ENCODE measurements at places on chromosomes 11 and 22. TPM values are rescaled to one million over a fixed set of nuclear protein-coding genes. Genes with fewer than 3 reads are reported as not detected.

The SMTNL1 gene
- not detected for total RNA-seq

The DLG2 gene
- total RNA-seq, result 1.8 TPM

The OR51B2 gene
- not detected for total RNA-seq

The VSIG2 gene
- not detected for total RNA-seq

The MCM5 gene
- 72.5 TPM for total RNA-seq

The RIN1 gene
- 45.2 TPM for total RNA-seq

DNA sequence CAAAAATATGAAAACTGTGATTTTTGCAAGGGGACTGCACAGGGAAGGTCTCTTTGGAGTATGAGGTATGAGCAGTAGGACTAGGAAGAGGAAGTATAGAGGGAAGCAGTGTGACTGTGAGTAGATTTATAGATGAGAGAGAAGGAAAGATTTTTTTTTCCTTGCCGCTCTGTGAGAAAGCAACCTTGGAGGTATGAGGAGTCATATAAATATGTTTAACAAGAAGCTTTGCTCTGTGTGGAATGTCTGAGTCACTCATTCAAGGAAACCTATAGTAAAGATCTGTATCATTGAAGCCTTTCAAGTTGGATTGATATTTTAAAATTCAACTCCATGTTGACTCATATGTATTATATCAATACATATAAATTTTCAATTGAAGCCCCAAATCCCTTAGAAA is 26.2 kb downstream of the DNHD1 start:
- peak; percentile 52 for DNase-seq

DNA sequence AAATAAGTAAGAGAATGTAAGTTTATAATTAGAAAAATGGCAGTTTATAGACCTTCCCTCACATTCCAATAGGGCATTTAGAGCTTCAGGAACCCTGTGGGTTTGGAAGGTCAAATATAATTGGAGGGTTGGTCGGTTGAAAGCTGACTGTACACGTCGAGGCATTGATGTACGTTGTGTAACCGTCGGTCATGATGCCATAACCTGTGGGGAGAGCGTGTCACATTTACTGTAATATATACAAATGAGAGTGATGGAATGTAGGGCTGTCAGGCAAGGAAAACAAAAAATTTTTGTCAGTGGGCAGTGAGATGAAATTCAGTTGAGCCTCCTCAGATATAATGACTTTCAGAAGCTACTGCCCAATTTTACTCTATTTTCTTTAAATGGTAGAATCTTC is 88.5 kb downstream of the ARL14EP start:
- no peak for DNase-seq

GRCh38 chr11:61701242-61701886 is 21.2 kb downstream of the DAGLA start:
- no peak for DNase-seq

- DNase-seq, result no peak
Observed at GRCh38 chr11:42054351-42054900, 595.0 kb upstream of the LRRC4C start.

- DNase-seq, result no peak
Observed at GRCh38 chr11:11973866-11974265, 34.6 kb downstream of the DKK3 start.

DNA sequence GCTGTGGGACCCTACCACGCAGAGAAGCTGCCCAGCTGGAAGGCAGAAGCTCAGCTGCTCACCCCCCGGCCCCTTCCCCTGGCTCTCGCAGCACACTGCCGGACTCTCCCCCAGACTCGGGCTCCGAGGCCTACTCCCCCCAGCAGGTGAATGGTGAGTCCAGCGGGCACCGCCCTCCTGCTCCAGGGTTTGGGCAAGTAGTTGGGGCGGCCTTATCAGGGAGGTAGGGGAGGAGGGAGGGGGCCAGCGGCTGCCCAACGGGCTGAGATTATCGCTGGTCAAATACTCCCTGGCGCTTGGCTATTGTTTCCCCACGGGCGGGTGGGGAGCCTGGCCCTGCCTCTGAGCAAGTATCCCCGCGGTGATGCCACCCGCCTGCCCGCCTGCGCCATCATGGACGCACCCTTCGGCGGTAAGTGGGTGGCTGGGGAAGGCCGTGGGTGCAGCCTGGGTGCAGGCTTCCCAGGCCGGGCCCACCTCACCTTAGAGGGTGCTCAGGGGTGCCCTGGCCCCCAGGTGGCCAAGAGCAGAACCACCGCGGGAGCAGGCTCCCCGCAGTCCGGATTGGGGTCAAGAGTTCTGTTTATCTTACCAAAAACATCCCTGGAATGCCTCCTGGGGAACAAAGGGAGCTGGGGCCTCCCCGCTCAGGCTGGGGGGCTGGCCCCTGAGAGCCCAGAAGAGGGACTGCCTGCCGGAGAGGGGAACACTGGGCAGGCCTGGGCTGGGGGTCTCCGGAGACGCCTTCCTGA is 16.9 kb downstream of the MYRF start:
- DNase-seq, result no peak
